ENCODE measurements at places on chromosomes 7 and 10.

- DNase-seq: no peak
Observed at GRCh38 chr7:150738591-150739001, 1.4 kb downstream of the GIMAP5 start.

DNA sequence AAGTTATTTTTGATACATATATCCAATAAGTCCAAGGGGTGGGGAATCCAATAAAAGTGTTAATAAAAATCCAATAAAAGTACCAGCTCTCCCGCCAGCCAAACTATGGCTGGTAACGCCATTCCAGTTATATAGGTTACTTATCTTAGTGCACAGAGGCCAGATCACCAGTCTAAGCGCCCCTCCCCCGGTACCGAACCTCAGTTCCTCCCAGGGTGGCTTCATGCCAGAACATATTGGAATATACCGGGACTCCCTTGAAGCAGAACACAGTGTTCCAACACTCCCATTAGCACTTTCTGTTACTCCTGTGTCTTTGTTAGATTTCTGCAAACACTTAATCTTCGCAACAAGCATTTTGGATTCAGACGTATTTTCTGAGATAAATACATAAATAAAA is 7.5 kb downstream of the FBH1 start:
- DNase-seq: no peak

DNA sequence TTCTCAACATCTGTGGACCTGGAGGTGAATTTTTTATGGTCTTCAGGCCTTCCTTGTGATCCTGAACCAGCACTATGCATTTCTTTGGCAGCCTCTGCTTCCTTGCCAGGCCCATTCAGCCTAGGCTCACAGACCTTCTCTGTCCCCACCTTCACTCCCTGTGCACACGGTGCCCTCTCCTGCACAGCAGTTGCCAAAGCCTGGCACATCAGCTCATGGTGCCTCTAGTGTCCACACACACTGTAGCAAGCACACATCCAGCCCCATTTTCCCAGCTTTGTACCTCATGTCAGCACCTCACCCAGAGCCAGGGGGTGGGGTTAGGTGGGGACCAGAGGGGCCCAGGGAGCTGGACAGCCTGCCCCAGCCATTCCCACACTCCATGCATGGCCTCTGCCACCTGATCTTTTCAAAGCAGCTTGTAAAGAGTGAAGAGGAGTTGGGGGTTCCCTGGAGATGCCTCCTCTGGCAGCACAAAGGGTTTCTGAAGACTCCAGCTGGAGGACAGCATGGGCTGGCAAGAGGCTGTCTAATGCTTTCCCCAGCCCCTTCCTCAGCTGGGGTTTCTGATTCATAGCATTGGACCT is 57.9 kb upstream of the TMEM72 start:
- no peak for DNase-seq

GRCh38 chr10:47447705-47448104 is 36.2 kb downstream of the ANXA8 start:
- no peak for DNase-seq

DNA sequence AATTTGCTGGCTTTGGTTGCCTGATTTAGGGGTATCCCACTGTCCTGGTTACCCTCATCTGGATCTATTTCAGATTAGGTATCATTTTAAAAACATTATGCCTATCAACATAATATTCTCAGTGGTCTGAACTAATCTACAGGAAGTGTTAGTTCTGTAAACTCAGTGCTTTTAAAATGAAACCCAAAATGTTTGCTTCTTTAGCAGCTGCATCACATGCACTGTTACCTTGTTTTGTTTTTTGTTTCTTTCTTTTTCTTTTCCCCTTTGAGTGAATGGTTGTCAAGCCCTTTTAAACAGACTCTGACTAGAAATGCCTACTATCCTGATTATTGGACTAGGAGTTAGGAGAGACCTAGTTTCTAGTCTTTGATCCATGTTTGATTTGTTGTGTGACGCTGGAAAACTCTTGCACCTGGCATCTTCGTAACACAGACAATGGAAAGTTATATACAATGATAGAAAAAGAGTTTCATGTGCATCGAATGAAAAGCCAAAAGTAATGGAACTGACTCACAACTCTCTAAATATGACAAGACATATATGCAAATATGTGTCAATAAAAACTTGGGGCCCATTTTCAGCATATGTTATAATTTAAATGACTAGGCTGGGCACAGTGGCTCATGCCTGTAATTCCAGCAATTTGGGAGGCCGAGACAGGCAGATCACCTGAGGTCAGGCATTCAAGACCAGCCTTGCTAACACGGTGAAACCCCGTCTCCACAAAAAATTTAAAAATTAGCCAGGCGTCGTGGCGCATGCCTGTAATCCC is 52.3 kb upstream of the STRIP2 start:
- no peak for DNase-seq

DNA sequence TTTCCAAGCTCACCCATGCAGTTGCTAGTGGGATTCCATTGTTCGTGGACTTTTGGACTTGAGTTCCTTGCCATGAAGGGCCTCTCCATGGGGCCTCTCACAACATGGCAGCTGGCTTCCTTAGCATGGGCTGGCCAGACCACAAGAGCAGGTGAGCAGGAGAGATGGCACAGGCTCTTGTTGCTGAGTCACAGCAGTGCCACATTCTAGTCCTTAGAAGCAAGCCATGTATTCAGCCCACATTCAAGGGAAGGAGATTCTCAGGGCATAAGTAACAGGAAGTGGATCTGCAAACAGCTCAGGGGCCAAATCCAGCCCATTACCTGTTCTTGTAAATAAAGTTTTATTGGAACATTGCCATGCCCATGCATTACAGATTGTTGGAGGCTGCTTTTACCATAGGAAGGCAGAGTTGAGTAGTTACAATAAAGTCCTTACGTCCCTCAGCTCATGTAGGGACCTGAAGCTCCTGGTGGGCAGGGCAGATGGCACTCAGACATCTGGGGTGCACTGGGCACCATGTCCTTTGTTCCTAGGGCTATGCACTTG is 481.5 kb upstream of the FOXK1 start:
- no peak for DNase-seq

GRCh38 chr7:55420530-55420929 is 55.4 kb downstream of the LANCL2 start:
- DNase-seq: no peak

- no peak for DNase-seq
Observed at GRCh38 chr7:30970594-30971094, 6.9 kb downstream of the GHRHR start.

DNA sequence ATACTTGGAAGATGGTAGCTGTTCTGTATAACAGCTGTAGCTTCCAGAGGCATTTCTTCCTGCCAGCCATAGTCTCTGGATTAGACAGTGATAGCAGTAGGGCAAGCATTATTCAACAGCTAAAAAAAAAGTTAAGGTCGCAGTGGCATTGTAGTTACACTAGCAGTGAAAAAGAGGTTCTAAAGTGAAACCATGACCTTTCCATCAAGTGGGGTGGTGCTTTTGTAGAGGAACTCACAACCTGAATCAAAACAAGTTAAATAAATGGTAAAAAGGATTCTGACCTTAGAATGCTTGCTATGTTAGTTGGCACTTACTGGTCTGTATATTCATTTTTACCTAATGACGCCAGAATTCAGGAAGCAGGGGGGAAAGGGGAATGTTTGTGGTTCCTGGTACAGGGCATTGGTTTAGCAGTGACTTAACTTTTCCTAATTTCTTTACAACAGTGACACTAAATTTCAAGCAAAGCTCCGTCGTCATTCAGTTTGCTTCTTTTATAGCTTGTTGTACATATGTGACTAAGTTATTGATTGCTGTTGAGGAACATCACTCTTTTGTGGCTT is 55.0 kb downstream of the GBF1 start:
- no peak for DNase-seq

DNA sequence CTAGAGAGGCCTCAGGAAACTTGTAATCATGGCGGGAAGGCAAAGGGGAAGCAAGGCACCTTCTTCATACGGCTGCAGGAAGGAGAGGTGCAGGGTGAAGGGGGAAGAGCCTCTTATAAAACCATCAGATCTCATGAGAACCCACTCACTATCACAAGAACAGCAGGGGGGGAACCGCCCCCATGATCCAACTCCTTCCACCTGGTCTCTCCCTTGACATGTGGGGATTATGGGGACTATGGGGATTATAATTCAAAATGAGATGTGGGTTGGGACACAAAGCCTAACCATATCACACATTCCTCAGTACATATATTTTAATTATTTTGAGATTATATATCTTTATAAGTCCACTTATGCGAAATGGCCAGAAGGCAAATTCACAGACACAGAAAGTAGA is 8.9 kb downstream of the HK1 start:
- no peak for DNase-seq

GRCh38 chr10:629186-629998 is 60.1 kb downstream of the DIP2C start:
- DNase-seq: no peak

DNA sequence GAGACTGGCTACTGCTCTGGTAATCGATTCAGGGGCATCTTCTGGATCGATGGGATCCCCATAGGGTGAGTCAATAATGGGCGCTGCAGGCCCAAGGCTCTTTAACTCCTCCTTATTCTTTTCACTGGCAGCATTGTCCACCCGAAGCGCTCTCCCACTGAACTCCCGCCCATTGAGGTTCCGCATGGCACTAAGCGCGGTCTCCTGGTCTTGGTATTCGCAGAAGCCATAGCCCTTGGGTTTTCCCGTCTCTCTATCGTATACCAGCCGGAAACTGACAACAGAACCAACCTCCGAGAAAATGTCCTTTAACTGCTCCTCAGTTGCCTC is 285 bp downstream of the CSTF2T start:
- DNase-seq: no peak

GRCh38 chr10:51325649-51326048 is 251.4 kb downstream of the PRKG1 start:
- no peak for DNase-seq

GRCh38 chr7:98797150-98797549 is 72.7 kb downstream of the TMEM130 start:
- DNase-seq: no peak

DNA sequence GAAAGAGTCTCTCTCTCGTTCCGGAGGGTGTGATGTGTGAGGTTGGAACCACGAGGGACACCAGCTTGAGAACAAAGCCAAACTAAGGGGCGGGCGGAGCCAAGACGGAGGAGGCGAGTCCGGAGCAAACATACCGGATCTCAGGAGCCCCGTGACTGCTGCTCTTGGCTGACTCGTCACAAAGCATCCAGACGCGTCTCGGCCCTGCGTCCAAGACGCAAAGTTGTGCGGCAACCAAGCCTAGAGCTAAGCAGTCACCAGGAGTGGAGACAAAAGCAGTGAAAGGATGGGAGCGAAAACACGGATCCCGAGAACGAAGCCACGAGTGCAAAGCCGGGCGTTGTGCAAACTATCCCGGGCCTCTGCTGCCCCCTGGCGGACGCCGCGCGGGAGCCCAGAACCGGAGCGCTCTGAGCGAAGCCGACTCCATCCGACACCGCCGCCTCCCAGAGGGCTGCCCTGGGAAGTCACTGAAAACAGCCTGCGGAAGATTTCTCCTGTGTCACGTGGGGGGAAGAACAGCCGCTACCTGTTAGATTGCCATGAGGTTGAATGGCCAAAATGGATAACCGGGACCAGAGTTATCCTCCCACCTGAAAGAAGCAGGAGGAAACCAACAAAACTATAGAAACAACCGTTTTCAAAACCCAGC is 46.4 kb upstream of the TMEM72 start:
- peak; percentile 65 for DNase-seq

DNA sequence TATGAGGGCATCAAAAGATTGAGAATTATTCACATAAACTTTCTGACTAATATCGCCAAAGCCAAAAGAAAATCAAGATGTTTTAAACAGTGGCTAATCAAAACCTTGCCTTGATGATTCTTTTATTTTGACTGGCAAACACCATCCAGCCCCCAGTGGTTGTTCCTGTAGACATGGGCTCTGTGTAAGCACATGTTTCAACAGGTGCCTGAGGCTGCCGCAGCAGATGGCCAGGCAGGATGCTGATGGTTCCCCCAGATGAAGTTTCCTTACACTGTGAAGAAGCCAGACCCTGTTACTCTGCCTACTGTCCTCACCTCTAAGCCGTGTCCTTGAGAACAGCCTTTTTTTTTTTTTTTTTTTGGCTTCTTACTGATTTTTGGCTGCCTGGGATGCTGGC is 146.5 kb downstream of the RAB11FIP2 start:
- no peak for DNase-seq

DNA sequence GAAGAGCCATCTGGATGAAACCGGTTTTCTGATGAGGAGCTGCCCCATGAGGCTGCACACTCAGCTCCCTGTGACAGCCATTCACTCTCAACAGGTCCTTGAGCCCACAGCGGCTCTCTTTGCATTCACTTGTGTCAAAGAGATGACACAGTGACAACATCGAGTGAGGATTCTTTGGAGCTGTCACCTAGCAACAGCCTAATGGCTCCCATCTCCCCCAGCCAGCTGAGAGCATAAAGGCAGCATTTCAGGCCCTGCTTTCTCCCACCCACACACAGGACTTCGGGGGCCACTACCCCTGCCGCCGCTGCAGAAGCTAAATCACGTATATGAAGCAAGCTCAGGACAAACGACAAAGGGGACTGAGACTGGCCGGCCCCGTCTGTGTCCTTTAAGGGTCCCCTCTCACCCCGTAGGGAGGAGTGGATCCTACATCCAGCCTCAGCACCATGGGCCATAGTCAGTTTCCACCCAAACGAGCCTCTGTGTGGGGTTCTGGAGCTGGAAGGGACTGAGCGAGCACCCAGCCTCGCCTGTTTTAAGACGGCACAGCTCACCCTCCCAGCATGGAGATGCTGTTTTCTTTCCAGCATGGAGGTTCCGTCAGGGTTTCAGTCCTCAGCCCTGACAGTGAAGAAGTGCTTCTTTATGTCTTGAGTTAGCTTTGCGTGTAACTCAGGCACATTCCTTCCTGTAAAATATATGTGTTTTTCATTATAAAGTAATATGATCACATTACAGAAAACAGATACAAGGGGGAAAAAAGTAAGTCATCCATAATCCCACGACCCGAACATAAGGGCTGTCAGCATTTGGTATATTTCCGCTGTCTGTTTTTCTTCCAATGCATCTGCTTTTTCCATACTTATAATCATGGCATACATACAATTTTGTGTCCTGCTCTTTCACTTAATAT is 4.9 kb downstream of the CPA4 start:
- DNase-seq: no peak

- no peak for DNase-seq
Observed at GRCh38 chr10:100575585-100576281, 40.0 kb downstream of the HIF1AN start.

DNA sequence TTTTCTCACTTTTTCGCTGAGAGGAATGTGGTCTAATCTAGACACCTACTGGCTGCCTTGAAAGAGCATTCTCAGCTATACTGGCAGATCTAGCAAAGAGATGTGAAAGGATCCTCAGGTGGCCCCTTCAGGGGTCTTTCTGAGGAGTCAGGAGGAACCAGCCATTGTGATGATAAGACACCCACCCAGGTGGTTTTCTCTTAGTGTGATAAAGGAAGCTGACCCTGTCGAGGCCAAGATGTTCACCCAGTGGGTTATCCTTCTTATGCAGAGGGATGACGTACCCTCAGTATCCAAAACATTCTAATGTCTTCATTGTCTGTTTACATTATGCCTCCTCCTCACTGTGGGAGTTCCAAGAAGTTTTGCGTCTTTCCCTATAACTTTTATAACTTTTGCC is 98.3 kb upstream of the LRGUK start:
- DNase-seq: no peak

GRCh38 chr7:151457534-151457933 is 17.6 kb upstream of the CRYGN start:
- no peak for DNase-seq

Data from stimulated activated CD8-positive, alpha-beta memory T cell treated with anti-CD3 and anti-CD28 coated beads, Interleukin-7, amount 100 ng/mL, for 1 hour (primary cell).